Breast epithelium (tissue), 4 donors: ENCODE measurements at places on chromosomes 7 and 10. TPM values are rescaled to one million over a fixed set of nuclear protein-coding genes. Genes with fewer than 3 reads are reported as not detected.

OR6V1 gene
- total RNA-seq: not detected

SKIDA1 gene
- total RNA-seq: 0.59 TPM

LOXL4 gene
- 6.9 TPM for total RNA-seq

C10orf62 gene
- not detected for total RNA-seq

ADRA2A gene
- total RNA-seq: 14.9 TPM

FGFBP3 gene
- 1.1 TPM for total RNA-seq

SP4 gene
- total RNA-seq: 32.8 TPM

HTR7 gene
- total RNA-seq: 0.66 TPM

METTL27 gene
- total RNA-seq: 7.0 TPM

SYT15B gene
- 0.73 TPM for total RNA-seq

MIOS gene
- total RNA-seq: 59.9 TPM

C10orf95 gene
- 0.59 TPM for total RNA-seq

HPSE2 gene
- total RNA-seq: 2.7 TPM

TDRD1 gene
- total RNA-seq: 0.73 TPM

OR9A4 gene
- total RNA-seq: not detected

TLX1 gene
- not detected for total RNA-seq

STK31 gene
- total RNA-seq: 0.64 TPM

ELFN1 gene
- total RNA-seq: 0.59 TPM

VGF gene
- 0.16 TPM for total RNA-seq

TMEM229A gene
- not detected for total RNA-seq

TLL2 gene
- not detected for total RNA-seq

AEBP1 gene
- total RNA-seq: 85.6 TPM

CDC14C gene
- total RNA-seq: not detected

WAC gene
- total RNA-seq: 180 TPM

SLC13A1 gene
- total RNA-seq: not detected

TACC2 gene
- total RNA-seq: 30.5 TPM

GPR85 gene
- 0.29 TPM for total RNA-seq

ZNF398 gene
- total RNA-seq: 22.9 TPM

ZNF679 gene
- not detected for total RNA-seq

RSBN1L gene
- total RNA-seq: 13.9 TPM

ZNF273 gene
- total RNA-seq: 6.9 TPM

GPC2 gene
- total RNA-seq: 3.6 TPM

DPYSL4 gene
- total RNA-seq: 2.3 TPM
